ENCODE measurements at places on chromosomes 7 and 10.

DNA sequence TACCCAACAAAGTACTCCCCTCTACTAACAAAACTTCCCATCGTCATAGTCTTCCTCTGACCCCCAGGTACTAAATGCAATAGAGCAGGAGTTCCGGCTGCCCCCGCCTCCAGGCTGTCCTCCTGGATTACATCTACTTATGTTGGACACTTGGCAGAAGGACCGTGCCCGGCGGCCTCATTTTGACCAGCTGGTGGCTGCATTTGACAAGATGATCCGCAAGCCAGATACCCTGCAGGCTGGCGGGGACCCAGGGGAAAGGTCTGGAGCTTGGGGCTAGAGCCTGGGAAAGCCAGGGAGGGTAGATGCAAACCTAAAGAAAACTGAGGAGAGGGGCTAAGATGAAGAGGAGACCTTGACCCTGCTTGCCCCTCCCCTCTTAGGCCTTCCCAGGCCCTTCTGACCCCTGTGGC lies 15.3 kb downstream of the EPHB6 start:
- DNase-seq, result no peak

- no peak for DNase-seq
Observed at GRCh38 chr7:41907444-41907843, 204.6 kb upstream of the INHBA start.

DNA sequence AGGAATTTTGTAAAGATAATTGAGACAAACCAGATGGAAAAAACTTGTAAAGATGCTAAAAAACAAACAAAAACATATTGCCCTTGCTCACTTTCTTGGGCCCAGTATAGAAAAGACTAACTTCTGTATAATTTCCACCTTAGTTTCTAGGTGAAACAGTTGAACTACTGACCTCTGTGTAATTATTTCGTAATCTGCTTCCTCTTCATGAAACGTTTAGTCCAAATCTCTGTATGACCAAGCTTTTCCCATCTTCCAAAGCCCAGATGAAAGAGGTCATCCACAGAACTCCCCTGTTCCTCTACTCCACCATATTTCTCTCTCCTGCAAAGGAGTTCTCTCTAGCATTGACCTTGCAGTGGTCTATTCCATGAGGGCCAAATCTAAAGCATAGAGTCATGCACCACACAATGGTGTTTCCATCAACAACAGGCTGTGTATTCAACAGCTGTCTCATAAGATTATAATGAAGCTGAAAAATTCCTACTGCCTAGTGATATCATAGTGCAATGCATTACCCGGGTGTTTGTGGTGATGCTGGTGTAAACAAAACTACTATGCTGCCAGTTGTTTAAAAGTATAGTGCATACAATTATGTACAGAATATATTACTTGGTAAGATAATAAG lies 647.6 kb downstream of the TNS3 start:
- no peak for DNase-seq

GRCh38 chr7:151395036-151395367 lies 14.8 kb downstream of the WDR86 start:
- DNase-seq, result no peak

DNA sequence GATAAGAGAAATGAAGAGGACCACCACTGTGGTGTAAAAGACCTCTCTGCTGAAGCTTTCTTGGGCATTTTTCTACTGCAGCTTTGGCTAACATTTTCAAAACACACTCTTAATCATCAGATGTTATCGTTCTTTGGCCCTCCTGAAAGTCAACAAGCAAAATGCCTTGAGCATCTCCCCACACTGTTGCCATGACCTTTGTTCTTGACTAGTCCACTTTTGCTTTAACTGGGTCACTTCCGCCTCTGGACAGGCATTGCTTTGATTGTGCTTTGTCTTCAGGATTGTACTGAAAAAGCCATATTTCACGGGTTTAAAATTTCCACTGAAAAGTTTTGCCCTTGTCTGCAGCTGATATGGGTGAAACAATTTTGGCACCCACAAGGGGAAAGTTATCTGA lies 107.8 kb upstream of the CXCL12 start:
- no peak for DNase-seq

- DNase-seq, result no peak
Observed at GRCh38 chr7:81641873-81642272, 128.0 kb downstream of the HGF start.

DNA sequence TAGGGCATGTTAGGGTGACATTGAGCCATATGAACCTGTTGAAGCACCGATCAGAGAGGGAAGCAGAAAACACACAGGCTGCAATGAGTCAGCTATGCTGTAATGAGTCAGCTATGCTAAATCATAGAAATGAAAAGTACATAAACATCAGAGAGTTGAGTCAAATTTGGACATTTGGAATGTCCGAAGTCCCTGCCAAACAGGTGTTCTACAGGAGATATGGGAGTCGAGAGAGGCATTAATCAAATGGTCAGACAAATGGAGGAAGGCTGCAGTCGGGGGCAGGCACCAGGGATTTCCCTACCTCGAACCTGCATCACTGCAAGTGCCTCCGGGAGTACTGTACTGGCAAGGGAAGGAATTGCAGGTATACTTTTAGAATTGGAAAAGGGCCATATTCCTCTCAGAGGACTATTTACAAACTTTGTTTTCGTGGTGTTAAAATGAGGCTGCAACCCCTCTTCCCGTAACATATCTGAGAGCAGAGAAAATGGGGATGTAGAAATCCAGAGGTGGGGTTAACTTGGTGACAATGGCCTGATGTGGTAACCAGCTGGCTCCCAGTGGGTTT lies 8.8 kb upstream of the ZC3HAV1 start:
- no peak for DNase-seq

- no peak for DNase-seq
Observed at GRCh38 chr7:17242504-17242903, 55.9 kb upstream of the AHR start.

- DNase-seq, result no peak
Observed at GRCh38 chr7:108972004-108972403, 402.3 kb downstream of the DNAJB9 start.

DNA sequence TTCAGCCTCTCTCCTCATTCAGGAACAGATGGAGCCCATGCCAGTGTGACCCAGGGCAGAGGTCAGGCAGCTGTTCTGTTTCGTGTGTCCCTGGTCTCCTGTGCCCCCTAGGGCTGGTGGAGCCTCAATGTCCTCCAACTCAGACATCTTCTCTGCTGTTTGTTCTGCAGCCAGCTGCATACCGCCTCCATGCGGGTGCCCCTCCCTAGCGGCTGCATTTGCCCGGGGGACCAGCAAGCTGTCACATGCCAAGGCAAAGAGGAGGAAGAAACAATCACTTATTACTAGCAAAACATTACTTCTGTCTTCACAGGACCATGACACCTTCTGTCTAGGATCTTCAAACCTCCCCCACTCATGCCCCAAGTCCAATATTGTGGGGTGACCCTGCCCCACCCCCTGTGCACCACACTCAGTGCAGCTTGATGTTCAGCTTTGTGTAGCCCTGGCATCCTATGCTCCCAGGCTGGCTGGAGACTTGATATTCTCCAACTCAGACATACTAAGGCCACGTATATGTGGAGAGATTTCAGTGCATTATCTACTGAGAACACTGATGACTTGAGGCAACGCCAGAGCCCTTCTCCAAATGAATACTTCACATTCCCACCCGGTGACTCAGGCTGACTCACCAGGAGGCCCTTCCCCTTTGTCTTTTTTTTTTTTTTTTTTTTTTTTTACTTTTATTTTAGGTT lies 188.9 kb downstream of the SKIDA1 start:
- DNase-seq, result no peak

- DNase-seq, result no peak
Observed at GRCh38 chr10:79093658-79094411, 25.1 kb downstream of the ZMIZ1 start.

GRCh38 chr10:93204494-93205485 lies 131.1 kb downstream of the CYP26A1 start:
- no peak for DNase-seq

- DNase-seq, result no peak
Observed at GRCh38 chr7:1844336-1844950, 174.4 kb downstream of the ELFN1 start.

DNA sequence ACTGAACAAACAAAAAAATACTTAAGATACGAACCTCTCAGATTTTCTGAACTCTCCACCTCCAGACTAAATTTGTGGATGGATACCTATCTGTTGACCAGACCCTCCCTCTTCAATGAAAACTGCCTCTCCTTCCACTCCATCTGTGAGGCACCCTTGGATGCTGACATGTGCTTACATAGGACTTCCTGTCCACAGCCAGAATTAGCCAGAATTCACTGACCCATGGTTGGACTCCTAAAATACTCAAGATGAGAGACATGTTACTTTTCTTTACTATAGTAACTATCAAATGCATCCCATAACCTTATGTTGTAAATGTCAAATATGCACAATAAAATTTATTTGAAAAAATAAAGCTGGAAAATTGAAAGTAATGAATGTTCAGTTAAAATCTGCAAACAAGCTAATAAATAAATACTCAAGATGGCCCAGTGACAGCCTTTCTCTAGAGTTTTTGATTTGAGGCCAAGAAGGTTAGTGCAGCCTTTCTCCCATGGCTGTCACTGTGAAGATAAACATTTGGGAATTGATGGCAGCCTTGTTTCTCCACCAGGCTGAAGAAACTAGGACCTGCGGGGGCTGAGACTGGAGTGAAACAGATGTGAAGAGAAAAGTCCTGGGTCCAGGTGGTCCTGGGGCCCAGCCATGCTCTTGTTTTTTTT lies 287.0 kb downstream of the ZEB1 start:
- DNase-seq, result no peak

- no peak for DNase-seq
Observed at GRCh38 chr10:86661161-86662025, 6.9 kb upstream of the LDB3 start.

DNA sequence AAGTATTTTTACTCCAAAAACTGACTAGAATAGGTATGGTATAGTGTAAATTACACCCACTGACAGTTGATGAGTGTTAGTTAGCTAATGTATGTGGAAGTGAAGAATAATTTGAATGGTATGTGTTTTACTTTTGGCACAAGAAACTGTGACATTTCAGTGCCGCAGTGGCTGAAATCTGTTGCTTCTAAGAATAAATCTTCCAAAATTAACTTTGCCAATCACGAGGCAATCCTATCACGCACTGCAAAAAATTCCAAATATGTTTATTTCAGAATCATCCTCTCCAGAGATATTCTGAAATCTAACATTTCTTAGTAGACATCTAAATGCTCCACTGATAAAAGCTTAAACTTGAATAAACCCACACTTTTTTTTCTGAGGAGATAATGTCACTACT lies 61.2 kb downstream of the PCLO start:
- DNase-seq, result no peak

DNA sequence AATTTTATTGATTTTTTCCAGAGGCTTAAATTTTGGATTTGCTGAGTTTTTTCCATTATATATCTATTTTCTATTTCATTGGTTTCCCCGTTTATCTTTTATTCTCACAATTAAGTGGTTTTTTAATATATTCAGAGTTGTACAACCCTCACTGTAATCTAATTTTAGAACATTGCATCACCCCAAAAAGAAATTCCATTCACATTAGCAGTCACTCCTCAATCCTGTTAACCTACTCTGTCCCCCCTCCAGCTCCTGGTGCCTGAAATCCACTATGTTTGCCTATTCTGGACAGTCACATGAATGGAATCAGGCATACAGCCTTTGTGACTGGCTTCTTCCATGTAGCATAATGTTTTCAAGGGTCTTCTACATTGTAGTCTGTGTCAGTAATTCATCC lies 55.8 kb upstream of the ITGA8 start:
- DNase-seq, result no peak

DNA sequence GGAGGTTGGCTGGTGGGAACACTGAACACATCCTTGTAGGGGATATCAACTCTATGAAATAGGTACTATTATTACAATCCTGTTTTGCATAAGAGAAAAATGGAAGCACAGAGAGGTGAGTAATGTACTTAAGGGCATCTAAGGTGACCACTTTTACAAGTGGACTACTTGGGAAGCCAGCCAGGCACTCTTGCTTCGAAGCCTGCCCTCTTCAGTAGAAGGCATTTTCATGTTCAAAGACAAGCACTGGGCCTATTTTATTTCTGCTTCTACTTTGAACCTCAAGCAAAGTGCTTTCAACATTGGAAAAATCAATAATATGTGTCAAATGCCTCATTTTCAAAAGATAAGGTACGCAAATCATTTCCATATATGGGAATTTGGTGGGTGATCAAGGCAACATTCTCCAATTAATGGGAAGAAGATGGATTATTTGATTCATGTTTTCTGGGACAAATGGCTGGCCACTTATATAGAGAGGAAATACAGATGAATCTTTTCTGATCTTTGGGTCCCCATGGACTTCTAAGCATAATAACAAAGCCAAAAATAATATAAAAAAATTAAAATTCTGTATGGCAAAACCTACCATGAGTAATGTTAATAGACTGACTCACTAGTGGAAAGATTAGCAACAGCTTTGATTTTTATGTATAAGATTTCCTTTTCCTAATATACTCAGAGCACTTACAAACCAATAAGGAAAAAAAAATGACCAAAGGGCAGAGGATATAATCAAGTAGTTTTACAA lies 270.2 kb downstream of the FRMD4A start:
- no peak for DNase-seq

- no peak for DNase-seq
Observed at GRCh38 chr7:87105401-87105800, 45.9 kb upstream of the ELAPOR2 start.

DNA sequence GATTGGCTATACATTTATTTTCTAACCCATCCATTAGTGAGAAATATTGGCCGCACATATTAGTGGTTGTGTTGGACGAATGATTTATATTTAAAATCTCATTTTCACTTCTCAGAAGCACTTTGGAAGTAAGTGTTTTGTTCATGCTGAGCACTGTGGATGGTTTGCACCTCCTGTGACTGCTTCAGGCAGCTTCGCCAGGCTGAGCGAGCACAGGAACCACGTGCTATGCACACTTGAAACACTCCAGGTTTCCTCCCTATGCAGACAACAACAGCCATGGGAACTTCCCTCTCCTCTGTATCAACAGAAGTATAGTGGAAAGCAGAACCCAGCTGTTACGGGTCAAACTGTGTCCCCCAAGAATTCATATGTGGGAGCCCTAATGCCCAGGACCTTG lies 67.3 kb upstream of the WDR11 start:
- no peak for DNase-seq

DNA sequence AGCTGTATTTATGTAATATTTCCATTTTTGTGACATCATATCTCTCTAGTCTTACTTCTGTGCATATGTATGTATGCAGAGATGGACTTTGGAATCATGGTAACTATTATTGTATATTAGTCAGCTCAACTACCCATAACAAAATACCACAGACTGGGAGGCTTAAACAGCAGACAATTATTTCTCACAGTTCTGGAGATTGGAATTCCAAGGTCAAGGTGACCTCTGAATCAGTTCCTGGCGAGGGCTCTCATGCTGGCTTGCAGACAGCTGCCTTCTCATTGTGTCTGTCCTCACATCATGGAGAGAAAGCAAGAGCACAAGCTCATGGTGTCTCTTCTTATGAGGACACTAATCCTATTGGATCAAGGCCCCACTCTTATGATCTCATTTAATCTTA lies 79.1 kb downstream of the RAMP3 start:
- DNase-seq, result no peak

- peak; percentile 12 for DNase-seq
Observed at GRCh38 chr10:117374506-117375359, 507 bp downstream of the PDZD8 start.

DNA sequence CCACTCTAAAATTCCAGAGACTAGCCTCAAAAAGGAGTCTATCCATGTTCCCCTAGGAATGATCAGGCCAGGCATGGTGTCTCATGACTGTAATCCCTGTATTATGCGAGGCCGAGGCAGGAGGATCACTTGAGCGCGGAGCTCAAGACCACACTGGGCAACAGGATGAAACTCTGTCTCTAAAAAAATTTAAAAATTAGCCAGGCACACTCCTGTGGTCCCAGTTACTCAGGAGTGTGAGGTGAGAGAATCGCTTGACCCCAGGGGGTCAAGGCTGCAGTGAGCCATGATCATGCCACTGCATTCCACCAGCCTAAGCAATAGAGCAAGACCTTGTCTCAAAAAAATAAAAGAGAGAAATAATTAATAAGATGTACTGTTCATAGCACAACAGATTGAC lies 256.8 kb downstream of the KCND2 start:
- no peak for DNase-seq

Data from stimulated activated CD8-positive, alpha-beta memory T cell treated with anti-CD3 and anti-CD28 coated beads, Interleukin-15, amount 100 ng/mL, for 48 hours (primary cell).